CD8-positive, alpha-beta T cell (primary cell): ENCODE measurements at places on chromosomes 2 and 18.

- peak; percentile 41 for DNase-seq
These were observed 149.6 kb downstream of the IRS1 start for GRCh38 chr2:226649871-226650660.

DNA sequence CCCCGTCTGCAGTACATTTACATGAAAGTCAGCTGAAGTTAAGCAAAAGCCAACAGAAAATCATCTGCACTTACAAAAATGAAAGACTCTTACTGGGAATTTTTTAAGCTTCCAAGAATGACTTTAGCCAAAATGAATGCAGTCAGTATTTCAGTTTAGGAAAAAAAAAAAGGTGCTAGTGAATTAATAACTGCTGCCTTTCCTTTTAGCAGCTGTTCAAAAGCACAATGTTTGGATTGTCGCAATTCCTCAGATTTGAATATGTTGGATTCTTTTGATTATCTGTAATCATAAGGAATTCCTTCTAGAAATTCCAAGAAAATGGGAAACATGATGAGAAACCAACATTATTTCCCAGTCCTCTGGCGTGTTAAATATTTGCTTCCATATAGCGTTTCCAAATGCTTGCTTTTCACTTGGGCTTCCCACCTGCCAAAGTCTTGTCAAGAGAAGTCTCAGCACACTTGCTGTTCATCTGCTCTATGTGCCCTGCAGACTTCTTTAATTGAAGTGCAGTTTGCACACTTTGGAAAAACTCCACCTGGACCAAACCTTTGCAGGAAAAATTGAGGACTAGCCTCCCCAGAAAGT lies 653.0 kb upstream of the SLC39A10 start:
- no peak for DNase-seq

DNA sequence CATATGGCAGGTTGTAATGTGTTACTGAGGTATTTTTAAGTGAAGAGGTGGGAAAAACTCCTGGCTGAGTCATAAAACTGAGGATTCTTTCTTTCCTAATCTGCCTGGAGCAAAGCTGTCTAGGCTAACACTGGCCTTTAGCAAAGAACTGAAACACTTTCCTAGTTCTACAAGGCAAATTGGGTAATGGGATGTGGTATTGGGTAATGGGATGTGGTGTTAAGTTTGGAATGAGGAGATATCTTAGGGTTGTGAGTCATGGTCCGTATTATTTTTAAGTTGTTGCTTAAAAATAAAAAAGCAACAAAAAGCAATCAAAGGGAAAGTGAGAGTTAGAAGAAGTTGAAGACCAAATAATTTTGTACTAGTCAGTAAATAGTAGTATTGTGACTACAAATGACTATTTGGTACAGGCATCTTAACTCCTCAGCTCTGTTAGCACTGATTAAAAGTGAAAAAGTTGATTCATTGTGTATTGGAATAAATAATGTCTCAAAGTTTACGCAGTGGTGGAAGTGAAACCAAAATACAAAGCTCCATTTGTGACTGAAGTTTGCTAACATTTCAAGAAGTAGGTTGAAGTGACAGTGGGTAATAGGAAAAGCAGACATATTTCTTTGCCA lies 216.8 kb downstream of the CAMKMT start:
- DNase-seq = no peak

GRCh38 chr2:241853651-241854341 lies 4.9 kb downstream of the PDCD1 start:
- DNase-seq = no peak

DNA sequence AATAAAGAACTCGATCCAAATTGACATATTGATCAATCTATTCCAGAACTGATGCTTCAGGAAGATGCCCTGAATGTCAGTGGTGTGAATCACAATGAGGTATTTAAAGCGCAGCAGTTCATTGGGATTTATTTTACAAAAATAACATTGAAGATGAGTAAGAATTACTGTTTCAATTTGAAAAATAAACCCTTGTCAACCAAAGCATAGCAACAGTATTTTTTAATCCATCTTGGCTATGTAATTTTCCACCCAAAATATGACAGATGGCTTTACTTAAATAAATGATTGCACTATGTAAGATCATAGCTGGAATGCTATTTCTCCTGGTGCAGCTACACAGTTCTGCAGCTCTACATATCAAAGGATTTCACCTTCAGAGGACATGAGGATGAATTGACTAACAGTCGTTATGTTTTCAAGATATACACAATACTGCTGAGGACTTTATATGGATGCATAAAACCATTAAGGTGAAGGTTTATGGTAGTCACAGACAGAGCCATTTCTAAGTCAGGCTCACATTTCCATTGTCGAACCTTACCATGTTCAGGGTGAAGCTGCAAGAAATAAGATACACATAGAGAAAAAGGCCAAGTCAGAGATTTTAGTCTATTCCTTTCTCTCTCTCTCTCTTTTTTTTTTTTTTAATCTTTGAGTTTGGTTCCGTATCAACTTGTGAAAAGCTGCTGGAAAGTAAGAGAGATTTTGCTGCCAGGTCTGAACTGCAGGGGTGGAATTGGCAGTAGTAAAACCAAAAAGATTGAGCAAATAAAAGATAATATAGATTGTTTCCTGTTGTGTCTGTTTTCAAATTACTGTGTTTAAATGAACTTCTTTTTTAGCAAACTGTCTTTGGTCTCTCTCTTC lies 398.0 kb upstream of the CDH20 start:
- no peak for DNase-seq

GRCh38 chr2:66574701-66575624 lies 140.0 kb downstream of the MEIS1 start:
- no peak for DNase-seq
